ENCODE measurements at places on chromosomes 4 and X.

DNA sequence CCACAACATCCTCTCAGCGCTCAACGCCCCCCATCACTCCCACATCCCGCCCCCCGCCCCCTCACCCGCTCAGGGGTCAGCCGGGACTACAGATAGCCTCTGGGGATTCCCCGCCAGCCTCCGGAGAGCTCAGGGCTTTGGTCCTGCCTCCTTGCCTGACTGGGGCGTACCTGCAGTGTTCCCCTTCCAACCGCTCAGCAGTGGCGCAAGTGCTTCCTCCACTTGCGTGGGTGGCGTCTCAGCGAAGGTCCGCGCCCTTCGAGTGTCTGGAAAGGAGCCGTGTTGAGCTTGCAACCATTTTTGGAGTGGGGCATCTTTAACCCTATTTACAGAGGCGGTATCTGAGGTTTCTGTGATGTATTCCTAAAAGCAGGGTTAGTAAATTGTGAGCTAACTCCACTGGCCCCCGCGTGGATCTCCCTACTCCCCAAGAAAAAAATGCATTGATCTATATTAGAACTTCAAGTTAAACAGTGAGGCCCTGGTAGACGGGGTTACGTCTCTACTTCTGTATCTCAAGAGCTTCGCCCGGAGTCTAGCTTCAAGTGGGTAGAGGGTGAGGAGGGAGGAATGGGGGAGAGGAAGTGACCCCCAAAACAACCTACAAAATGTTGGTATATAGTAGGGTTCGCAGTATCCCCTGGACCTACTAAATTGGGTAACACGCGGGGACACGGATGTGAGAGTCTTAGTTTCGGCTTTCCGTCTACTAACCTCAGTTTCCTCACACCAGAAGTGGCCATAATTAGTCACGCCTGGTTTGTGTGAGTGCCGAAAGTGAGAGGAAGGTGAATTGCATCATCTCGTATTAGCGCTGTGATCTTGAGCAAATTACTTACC, 16.1 kb downstream of the NKX3-2 start:
- peak; percentile 37 for DNase-seq

DNA sequence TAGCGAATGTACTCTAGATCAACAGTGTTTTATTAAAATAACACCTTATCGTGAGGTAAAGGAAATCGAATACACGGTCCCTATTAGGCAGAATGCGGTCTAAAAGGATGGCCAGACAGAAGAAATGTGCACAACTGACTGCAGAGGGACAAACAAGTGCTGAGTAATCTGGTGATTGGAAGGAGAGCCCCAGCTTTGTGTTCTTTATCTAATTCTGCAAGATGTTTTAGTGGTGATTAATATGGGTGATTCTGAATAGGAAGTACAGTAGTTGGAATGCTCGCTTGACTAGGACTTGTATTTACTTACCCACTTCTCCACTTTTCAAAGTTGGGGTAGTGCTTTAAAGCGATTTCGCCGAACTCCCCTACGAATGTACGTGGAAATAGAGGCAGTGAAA, 1.2 kb downstream of the WDR44 start:
- no peak for DNase-seq

GRCh38 chr4:38805530-38806145, 1.0 kb upstream of the TLR1 start:
- DNase-seq: no peak

DNA sequence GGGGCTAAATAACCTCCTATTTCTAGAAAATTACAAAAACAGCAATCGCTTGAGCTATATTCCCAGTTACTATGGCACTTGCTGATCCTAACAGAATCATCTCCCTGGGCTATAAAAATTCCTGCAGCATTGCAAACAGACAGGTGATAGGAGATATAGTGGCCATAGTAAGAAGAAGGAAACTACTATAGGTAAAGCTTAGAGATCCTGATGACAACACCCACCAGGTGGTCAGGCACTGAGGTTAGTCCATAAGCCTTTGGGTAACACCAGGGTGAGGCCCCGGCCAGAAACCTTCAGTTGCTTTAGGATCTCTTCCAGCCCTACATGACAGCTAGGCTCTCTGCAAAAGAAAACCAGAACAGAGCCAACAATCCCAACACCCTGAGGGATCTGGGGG, 197.9 kb upstream of the PPP1R2C start:
- no peak for DNase-seq

- DNase-seq: no peak
Measured at GRCh38 chr4:14465507-14465906, 536.8 kb upstream of the CPEB2 start.

DNA sequence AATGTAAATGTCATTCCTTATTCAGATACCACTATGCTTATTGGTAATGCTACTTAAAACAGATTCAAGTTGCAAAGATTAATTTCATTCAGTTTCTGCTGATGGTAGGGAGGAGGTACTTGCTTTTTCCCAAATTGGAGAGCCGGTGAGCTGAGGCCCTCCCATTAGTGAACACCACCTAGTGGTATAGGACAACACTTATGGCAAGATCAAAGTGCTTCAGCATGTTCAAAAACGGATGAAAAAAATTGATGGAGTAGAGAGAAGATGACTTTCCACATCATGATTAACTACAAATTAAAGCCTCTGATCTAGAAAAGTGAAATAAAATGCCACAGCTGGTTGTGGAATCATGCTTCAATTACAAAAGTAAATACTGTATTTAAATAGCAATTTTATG, 112.9 kb downstream of the MBNL3 start:
- DNase-seq: no peak

GRCh38 chrX:69951753-69952152, 98.0 kb downstream of the AWAT2 start:
- no peak for DNase-seq

DNA sequence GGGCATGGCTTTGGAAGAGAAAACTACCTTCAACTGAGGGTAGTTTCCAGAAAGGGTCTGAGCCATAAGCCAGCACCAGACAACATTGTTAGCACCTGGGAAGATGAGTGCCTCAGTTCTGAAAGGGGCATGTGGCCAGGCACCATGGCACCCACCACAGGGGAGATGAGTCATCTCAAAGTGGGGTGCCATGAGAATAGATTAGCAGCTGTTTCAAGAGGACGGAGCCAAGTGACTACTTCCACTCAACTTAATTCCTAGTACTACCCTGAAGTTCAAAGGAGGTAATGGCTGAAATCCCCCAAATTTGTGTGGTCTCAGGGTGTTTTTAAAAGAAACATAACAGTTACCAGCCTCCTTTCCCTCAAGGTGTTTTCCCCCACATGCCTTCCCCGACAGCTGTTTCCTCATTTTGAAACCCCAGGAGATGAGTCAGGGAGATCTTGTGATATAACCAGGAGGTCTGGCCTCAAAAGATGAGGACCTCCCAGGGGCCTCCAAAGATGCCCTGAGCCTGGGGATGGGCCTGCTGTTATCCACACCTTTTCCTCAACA, 27.8 kb upstream of the FTHL17 start:
- DNase-seq: no peak

- DNase-seq: no peak
Measured at GRCh38 chr4:7103607-7104365, 35.9 kb upstream of the GRPEL1 start.

DNA sequence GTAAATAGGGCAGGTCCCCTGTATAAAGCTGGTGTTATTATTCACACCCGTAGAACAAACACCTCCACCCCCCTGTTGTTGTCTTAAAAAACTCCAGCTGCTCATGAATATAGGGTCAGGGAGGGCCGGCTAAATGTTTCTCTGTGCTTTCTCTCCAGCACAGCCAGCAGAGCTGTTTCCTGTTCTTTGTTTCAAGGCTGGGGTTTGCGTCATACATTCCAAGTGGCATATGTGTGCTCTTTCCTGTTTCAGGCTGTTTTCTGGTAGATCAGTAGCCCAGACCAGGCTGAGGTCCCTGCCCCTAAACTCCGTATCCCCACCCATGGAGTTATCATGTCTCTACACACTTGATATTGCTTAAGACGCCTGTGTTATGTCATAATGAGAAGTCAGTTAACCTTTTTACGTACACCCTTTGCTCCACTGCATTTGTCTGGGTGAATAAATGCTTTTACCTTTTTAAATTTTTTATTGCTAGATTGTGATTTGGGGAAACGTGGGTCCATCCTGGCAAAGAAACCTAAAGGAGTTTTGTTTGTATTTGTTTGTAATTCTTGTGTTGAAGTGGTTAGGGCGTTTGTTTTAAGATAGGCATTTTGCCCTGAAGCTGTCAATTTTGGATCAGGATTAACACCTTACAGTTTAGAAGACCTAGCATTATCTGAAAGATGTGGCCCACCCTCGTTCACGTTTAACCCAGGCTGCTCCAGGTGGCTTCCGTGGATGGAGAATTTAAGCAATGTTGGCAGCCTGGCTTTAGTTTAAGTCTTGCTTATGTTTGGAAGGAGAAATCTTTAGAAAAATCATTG, 3.3 kb downstream of the KLF3 start:
- no peak for DNase-seq

DNA sequence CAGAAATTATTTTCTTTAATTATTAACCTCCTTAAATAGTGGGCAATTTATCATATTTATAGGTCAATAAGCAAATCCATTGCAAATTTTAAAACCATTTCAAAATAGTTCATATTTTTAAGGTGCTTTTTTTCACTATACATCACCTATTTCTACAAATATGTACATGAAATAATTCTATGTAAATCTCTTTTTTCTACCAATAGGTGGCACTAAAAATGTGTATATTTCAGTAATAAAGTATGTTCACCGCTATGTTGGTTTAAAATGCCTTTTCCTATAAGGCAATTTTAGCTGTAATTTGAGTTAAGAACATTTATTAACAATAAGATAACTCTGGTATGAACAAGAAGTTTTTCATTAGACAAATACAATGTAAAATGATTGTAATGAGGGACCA, 672.2 kb downstream of the KCTD8 start:
- no peak for DNase-seq

- no peak for DNase-seq
Measured at GRCh38 chr4:69098470-69098869, 2.2 kb downstream of the UGT2B7 start.

DNA sequence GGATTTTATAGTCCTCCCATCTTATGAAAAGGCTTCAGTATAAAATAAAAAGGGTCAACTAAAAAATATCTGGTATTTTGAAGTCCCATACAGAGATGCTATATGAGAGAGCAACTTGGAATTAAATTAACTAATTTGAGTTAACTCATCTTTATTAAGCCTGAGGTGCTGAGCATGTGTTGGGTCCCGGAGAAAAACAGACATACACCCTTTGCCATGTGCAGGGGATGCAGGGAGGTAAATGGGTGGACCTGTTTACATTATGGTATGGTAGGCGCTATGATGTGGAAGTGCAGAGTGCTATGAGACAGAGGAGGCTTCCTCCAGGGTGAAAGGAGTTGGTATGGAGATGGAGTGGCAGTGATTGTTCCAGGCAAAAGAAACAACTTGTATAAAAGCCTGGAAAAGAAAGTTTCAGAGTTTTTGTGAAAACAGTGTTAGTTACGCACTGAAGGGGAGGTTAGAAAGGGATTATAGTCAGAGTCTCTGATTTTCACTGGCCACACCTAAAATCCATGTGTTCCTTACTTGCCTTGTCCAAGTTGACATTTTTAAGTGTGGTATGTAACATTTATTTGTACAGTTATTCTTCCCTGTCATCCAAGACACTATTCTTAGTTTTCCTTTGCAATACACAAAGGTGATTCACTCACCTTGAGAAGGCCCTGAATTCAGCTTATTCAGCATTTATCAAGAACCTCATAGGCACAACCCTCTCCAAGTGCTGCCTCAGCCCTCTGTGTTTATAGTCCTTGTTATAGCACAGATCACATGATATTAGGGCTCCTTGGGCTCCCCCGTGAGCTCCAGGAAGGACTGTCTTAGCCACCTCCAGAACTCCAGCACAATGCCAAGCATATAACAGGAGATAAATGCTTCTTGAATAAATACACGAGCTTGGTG, 152.0 kb downstream of the RASL11B start:
- DNase-seq: no peak

DNA sequence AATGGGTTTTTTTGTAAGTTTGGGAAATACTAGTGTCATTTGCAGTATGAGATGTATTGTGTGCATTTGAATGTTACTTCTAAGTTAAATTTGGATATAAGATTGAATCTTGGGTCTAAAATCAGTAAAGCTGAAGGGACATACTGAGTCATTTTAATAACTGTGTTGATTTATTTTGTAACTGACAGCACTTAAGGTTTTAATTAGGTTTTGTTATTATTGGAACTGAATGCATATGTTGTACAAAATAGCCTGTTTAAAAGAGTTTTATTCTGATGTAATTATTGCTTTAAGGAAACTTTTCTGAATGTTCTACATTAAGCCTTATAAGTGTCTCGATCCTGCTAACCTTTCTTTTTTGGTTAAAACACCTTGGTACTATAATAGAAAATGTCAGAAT, 396.6 kb downstream of the MAPK10 start:
- DNase-seq: no peak

DNA sequence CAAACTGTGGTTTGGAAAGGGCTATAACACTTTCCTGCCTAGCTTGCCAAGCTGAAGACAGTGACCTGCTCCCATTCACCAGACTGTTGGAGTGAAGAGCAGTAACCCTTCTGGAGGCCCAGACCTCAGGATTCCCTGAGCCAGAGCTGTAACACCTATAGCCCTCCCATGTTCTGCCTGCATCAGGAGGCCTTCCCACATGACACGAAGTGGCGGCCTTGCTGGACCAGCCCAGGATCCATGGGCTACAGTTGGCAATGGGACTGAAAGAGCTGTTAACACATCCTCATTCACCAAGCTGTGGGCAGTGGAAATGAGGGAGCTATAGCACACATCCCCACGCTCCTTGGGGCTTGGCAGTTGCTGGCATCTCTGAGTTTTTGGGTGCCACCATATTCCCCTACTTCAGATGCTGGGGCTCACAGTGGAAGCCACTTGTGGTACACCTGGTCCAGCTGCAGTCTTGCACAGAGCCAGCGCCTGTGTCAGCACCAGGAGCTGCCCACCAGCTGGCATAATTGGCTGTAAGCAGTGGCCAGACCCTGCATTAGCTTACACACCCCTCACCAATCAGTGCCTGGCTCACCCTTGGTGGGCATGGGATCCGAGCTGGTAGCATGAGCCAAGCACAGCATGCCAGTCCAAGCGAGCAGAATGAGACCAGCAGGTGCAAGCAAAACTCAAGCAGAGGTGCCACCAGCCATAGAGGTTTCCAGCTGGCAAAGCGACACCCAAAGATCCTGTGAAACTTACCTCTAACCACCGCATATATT, 1029.3 kb downstream of the TECRL start:
- DNase-seq: no peak

GRCh38 chr4:149264093-149264733, 551.4 kb downstream of the IQCM start:
- no peak for DNase-seq

DNA sequence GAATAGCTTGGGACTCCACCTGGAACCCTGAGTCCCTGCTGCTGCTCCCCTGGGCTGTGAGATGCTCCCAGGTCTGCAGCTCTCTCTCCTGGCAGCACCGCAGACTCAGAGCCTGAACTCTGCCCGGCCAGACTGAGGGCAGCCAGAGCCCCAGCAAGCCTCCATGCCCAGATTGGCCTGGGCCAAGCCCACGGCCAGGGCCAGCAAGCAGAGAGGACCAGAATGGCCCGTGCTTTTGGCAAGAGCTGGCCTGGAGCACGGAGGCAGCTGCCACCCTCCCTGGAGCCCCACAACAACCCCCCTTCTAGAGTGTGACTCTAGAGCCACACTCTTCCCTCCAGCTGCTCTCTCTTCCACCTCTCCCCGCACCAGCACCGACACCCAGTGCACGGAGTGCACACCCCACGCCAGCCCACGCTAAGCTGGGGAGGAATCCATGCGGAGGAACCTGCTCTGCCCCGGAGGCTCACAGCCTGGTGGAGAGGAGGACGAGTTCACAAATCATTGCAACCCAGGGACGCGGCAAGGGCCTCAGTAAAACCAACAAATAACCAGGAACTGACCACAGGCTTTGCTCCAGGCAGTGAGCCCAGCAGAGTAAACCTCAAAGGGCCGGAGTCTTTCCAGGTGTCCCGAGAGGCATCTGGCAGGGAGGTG, 110.3 kb downstream of the HMX1 start:
- DNase-seq: no peak
